ENCODE measurements at places on chromosomes 1 and 21.

DNA sequence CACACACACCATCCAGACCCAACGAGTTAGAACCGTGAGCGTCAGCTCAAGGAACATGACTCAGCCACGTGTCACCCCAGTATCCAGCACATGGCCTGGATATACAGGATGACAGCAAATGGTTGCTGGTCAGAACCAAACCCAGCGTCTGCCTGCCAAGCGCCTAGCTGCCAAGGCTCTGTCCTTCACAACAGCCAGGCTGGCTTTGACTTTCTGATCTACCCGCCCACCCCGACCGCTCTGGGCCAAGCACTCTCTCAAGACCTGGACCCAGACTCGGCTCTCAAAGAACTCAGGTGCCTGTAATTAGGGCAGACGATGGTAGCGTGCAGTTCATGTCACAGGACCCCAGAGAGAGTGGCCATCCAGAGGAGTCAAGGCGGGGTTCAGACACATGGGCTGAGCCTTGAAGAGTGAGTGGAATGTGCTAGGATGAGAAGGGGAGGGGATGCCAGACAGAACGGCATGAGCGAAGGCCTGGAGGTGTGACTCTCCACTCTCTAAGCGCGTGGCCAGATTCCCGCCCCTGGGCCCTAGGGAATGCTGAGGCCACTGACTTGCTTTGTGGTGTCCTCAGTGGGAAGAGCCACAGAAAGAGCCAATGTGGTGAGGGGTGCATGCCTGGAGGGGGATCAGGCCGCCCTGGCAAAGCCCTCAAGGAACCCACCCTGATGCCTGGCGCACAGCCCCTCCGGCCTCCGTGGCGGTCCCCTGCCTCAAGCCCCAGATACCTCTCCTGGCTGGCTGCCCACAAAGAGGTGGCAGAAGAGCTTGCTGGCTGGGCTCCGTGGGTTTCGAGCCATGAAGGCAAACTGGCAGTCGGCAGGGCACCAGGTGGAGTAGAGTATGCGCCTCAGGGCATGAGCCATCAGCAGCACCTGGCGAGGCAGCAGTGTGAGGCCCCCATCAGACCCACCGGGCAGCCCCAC, 7.0 kb downstream of the SH2D5 start:
- DNase-seq, result no peak

GRCh38 chr1:41486371-41487125, 2.1 kb upstream of the EDN2 start:
- no peak for DNase-seq

DNA sequence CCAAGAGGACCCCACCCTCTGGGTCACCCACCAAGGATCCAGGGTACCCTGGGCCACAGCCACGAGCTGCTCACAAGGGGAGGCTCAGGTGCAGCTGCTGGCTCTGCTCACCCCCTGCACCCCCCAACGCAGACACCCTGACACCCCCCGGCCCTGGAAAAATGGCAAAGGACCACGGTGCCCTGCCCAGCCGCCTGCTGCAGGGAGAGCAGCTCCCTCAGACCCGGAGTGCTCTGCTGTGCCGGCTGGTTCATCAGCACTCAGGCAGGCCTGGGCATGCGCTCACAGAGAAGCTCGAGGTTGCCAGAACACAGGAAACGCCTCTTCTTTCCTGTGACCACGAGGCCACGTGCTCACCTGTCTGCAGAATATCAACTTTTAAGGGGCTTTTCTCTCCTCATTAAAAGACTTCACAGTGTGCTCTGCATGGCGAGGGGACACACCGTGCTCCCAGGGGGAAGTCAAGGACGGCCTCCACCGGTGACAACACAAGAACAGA, 4.3 kb upstream of the C1QTNF12 start:
- no peak for DNase-seq

DNA sequence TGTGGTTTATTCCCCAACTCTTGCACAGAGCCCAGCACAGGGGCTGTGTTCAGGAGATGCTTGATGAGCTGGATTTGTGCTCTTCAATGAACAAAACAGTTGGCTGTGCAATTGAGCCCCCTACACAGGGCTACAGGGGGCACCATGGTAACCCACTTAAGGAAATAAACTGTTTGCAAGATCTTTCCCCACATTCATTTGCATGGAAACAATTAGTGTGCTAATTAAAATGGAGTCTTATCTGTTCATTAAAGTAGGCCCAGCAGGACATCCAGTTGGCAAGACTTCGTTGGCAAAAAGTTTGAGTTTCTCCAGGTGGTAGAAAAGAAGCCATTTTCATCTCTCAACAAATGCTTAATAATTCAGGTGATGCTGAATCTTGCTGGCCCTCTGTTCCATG, 15.3 kb downstream of the KLHDC7A start:
- no peak for DNase-seq

DNA sequence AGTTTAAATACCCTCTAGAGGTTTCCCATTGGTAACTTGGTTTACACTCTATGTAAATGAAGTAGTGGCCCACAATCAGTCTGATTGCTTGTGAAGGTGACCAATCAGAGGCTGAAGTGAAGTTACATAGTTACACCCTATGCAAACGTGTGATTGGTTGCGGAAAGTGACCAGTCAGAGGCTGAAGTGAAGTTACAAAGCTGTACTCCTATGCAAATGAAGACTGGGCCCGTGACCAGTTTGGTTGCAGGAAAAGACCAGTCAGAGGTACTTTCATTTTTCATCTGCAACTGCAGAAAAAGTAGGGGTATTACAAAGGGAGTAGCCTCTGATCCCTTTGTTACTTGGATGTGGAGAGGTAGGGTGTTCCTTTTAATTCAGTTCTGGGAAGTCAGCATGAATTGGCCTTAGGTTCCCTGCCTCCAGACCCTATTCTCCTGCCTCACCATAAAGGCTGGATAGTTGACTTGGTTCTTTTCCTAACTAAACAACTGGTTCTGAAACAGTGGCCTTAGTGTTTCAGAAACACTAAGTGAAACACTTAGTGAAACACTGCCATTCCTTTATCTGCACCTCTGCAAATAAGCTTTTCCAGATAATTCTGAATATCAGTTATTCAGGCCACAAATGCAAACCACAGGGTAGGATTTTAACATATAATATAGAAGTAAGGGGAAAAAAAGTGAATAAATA, 39.3 kb downstream of the MAGI3 start:
- no peak for DNase-seq

- no peak for DNase-seq
Observed at GRCh38 chr1:62613890-62614289, 16.6 kb downstream of the ANGPTL3 start.

GRCh38 chr1:68442006-68442405, 7.7 kb downstream of the RPE65 start:
- no peak for DNase-seq

GRCh38 chr1:201019321-201019977, 4.1 kb downstream of the KIF21B start:
- no peak for DNase-seq

Data from hippocampal formation (tissue), 2 donors.